Stimulated activated CD8-positive, alpha-beta memory T cell treated with anti-CD3 and anti-CD28 coated beads, Interleukin-7, amount 100 ng/mL, for 1 hour (primary cell): ENCODE measurements at places on chromosomes 11 and 22.

DNA sequence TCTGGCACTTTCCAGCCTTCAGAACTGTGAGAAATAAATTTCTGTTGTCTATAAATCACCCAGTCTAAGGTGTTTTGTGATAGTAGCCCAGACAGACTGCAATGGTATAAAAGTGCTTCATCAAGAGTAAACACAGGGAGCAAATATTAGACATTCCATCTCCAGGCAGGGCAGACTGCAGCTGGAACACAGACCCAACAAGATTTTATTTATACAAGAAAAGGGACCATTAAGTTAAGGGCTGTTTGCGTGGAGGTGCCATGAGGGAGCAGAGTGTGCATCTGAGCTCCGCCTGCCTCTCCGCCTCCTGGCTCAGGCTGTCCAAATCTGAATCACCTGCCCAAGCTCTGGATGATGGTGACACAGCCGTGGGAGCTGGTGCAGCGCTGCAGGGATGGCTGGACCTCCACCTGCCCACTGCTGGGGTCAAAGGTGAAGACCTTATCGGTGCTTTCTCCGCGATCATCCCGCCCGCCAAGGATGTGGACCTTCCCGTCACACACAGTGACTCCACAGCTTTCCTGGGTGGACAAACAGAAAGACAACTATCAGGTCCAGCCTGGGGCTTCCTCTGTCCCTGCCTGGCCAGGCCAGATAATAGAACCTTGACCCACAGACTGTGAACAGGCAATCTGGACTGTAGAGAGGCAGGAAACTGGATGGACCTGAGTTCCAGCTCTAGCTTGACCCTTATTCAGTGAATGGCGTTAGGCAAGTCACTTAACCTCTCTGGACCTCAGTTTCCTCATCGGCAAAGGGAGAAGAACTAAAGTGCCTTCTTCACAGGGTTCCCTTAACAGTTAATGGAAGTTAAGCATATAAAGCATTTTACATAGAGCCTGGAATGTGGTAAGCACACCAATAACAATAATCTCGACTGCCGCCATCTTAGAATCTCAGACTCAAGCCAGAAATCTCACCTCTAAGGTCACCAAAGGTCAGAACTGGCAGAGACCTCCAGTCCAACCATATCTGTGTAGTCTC lies 10.5 kb downstream of the KLHL35 start:
- no peak for DNase-seq

DNA sequence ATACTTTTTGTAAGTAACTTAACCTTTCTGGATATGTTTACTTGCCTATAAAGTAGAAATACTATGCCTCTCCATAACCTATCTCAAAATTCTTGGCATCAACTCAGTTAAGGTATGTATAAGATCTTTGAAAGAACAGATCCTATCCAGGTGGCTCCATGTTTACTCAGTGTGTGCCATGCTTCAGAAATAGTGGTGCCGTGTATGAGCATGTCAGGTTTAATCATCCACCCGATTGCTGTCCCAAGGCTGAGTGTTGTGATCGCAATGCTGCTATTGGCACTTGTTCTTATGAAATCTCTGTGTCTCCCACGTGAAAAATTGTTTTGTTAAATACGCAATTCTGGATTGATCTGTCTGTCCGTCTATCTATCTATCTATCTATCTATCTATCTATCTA lies 85.9 kb upstream of the SNX19 start:
- no peak for DNase-seq

- no peak for DNase-seq
Measured at GRCh38 chr11:1619449-1619848, 2.5 kb downstream of the KRTAP5-4 start.

DNA sequence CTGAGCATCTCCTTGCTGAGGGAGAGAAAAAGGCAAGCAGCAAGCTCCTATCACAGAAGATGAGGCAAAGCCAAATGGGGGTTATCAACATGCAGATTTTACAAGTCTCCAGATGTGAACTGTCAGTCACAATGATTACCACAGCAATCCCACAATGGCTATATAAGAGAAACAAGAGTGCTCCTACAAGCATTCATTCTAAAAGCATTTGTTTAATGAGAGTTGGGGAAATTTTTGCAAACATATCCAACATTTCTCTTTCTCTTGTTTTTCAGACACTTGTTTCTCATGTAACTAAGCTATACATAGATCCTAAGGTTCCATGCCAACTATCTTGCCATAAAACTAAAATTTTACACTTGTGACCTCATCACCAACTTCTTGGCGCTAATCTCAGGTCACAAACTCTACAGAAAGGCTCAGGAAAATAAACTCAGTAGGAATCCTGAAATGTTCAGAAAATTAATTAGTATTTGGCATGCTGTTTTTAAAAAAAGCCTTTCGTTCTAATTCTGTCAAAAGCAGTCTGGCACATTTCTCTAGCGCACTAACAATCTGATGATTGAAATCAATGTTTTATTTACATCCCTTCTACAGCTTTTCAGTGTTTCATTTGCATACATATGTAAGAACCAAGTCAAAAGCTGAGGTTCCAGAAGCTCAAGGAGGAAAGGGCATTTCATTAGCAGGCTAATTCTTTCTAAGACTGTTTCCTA lies 199.5 kb downstream of the TTC28 start:
- no peak for DNase-seq

GRCh38 chr11:120298461-120298860 lies 26.6 kb upstream of the TLCD5 start:
- no peak for DNase-seq

DNA sequence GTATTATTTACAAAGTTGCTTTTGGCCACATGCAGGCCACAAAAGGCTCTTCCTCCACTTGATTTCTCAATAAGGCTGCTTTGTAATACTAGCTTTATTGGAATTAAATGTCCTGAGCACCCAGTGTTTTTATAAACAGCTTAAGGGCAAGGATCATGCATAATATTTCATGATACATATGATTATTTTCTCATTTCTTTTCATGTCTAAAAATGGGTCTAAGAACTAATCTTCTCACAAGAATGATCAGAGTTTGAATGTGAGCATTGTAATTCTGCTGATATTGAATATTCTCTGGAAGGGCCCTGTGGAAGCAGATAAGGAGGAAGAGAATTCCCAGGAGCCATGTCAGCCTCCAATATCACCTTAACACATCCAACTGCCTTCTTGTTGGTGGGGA lies at the start of gene OR52K2:
Gene OR52K2, plus strand, starts transcription at position 301 of the 400 bp plus-strand sequence. Its CDS starts 45 bp downstream, at position 346.
- no peak for DNase-seq

DNA sequence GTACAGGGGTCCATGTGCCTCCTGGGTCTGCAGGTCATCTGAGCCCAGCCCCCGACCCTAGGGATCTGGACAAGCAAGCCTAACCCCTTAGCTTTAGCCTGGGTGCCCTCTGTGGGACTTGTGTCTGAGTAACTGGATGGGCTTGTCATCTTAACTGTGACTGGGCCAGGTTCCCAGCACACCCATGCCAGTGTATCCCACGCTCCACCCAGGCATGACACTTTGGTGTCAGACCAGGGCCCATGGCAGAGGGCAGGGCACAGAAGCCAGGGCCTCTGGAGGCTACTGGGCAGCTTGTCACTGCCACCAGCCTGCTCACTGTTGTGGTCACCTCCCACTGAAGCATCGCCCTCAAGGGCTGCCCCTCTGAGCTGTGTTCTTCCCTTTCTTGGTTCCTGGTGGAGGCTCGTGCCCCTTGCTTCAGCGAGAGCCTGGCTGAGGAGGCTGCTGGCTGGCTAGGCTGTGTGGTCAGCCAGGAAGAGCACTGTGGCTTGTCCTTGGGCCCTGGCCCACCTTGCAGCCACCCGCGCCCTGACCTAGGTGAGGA lies 80.8 kb downstream of the ST3GAL4 start:
- DNase-seq = no peak

DNA sequence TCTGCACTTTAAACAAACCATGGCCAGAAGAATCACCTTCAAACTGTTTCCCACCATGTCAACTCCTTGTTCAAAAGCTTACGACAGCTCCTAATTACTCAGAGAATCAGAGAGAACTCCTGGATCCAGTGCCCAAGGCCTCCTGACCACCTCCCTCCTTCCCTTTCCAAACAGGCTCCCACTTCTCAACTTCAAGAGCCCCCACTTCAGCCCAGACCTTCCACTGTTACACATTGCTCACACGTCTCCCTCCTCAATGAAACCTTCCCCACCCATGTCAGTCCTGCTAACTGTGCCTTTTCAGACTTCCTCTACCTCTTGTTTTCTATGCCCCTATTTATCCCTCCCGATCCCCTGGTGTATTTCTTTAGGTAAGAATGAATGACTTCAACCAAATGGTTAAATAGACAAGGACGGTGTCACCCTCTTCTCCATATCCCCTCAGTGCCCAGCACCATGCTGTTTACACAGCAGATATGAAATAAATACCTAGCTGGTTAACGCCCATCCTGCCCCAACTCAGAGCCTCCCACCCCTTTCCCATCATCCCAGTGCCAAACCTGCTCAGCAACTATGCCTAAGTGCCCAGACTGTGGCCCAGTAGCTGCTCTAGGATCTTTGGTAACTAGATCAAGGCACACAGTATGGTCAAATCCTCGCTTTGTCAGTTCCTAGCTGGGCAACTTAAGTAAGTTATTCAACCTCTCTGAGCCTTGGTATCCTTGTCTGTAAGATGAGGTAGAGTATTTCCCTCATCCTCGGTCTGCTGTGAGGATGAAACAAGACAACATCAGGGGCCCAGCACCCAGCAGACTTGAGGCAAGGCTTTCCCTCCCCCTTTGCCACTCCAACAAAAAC lies 36.8 kb downstream of the PLEKHA7 start:
- DNase-seq = no peak

- no peak for DNase-seq
Measured at GRCh38 chr11:117980720-117981119, 5.5 kb upstream of the IL10RA start.

DNA sequence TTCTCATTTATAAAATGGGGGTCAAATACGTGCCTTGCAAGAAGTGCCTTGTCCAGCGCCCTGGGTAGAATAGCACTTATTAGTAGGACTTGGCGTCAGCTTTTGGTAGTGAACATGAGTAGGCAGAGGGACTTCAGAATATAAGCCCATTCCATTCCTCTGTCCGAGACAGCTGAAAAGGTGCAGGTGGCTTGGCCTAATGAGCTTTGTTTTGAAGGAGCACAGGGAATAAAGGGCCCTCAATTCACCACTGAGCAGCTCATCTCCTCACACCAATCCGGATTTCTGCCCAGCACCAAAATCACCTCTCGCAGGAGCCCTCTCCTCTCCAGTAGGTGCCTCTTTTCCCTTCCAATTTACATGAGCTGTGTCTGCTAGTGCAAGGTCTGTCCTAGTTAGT lies 91.2 kb downstream of the DSCAML1 start:
- no peak for DNase-seq

DNA sequence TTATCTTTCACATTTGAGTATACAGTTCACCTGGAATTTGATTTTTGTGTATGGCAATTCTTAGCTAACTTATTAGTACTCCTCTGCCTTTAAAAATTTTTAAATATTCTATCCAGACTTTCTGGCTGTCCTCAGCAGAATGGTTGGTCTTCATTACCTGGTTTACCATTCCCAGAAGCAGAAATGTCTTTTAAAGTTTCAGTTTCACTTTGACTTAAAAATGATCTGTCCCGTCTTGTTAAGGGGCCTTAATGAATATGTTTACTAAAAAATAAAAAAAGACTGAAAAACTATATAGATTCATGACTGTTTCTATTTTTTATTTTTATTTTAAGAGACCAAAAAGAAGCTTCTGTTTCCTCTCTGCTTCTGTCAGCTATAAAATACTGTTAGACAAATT lies 70.5 kb upstream of the TNRC6B start:
- DNase-seq = no peak

GRCh38 chr11:98967005-98967404 lies 53.7 kb upstream of the CNTN5 start:
- no peak for DNase-seq

DNA sequence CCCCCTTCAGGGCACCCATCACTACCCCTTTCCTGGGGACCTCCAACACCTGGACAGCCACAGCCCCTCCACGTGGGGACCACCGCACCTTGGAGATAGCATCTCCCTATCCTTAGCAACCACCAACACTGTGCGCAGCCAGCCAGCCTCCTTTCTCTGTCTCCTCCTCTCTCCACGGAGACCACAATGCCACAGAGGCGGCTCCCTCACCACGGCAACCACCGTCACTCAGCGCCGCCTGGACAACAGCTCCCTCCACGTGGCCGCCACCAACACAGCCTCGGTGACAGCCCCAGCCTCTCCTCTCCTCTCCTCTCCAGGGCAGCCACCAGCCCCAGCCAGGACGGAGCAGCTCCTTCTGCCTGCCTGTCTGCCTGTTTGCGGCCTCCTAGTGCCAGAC lies 10.5 kb downstream of the ELFN2 start:
- no peak for DNase-seq

- no peak for DNase-seq
Measured at GRCh38 chr11:83464160-83464944, 178.2 kb upstream of the CCDC90B start.

DNA sequence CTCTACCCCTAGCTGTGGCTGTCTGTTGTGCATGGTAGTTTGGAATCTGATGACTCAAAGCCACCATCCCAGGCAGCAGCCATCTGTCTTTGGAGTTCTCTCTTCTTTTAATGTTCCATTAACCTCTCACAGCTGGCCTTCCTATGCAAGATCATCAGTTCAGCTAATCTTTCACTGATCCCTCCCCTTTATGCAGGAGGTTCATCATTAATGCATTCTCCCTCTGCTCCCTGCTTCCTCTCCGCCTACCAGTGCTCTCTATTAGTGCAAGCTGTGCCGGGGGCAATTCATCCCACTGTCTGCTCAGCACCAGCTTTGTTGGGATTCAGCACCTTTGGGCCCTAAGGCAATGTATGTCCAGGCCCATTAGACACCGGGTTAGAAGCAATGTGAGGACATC lies 413.0 kb upstream of the LRRC4C start:
- no peak for DNase-seq

GRCh38 chr22:20116376-20116950 lies 559 bp downstream of the RANBP1 start:
- no peak for DNase-seq

DNA sequence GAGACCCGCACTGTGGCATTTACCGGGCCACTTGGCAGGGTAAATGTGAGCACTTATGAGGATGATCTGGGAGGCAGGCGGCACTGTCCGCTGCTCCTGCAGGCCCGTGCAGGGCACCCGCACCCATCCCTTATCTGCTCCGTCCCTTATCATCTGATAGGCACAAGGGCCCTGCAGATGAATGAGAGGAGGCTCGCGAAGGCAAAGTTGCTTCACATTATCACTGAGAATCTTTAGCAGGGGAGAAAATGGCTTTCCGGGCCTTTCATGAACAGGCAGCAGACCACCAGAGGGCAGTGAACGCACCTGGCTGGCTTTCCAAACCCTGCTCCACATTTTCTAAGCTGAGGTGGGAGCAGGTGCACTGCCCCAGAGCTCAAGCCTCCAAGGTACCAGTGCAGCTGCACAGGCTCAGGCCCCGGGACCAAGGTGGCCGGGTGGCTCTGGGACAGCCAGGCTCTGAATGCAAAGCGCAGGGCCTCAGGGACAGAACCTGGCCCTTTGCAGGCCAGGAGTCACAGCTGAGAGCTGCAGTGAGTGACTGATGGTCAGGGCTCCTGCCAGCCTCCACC lies 165.6 kb downstream of the SHANK2 start:
- DNase-seq = no peak
